ENCODE measurements at places on chromosomes 13 and 19.

DNA sequence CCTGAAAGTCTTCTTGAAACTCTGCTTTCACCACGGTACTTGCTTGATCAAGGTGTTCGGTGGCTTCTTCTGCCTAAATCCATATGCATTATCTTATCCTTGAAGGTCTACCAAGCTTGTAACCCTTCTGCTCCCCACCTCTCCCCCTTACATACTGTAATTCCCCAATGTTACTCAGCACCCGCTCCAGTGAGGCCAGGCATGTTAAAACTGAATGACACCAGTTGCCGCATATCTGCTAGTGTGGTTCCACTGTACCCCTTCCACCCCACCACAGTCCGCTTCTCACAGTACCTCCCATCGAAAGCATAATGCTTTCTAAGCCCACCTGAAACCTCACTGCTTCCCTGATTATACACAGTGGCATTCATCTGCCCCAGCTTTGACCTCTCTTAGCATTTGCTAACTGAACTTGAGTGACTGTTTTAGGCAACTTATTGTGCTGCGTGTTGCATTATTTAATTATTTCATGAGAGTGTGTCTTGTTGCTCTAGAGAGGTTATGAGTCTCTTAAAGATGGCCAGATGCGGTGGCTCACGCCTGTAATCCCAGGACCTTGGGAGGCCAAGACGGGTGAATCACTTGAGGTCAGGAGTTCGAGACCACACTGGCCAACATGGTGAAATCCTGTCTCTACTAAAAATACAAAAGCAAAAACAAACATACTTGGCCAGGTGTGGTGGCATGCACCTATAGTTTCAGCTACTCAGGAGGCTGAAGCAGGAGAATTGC lies 87.6 kb upstream of the MBNL2 start:
- no peak for DNase-seq

- no peak for DNase-seq
Observed at GRCh38 chr19:14561847-14562351, 10.0 kb downstream of the NDUFB7 start.

DNA sequence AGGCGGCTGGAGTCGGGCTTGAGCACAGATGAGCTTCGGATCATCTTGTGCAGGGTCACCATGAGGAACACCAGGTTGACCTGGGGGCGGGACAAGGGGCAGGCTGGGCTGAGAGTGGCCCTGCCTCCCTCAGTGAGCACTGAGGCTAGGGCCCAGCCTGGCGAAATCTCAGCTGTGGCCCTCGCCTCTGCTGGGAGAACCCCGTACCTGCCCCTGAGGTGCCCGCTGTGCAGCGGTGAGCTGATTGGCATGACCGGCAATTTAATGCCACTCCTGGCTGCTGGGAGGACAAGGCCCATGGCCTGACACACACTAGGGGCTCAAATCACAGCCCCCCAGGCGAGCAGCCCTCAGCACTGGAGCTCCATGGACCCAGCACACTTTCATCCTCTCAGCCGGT lies 19.7 kb upstream of the ASF1B start:
- DNase-seq = no peak

GRCh38 chr19:30930941-30931706 lies 418.1 kb downstream of the TSHZ3 start:
- no peak for DNase-seq

DNA sequence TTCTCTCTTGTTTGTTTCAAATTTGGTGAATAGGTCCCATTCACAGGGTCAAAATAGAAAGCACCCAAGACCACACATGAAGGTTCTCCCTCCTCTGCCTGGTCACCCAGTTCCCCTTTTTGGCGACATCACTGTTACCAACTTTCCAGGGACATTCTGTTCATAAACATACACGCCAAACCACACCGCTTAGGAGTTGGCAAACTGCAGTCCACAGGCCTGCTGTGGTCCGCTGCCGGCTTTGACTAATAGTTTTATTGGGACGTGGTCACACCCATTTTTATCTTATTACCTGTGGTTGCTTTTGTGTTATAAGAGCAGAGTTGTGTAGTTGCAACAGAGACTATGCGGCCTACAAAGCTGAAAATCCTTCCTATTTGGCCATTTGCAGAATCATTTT lies 24.2 kb downstream of the UHRF1 start:
- peak; percentile 51 for DNase-seq

- DNase-seq = no peak
Observed at GRCh38 chr19:18128044-18128443, 24.9 kb upstream of the PIK3R2 start.

- DNase-seq = no peak
Observed at GRCh38 chr13:32246468-32246867, 68.7 kb downstream of the ZAR1L start.

All from epithelial cell of prostate (primary cell).